NT2/D1 (cell line): ENCODE measurements at places on chromosomes 16 and 17.

DNA sequence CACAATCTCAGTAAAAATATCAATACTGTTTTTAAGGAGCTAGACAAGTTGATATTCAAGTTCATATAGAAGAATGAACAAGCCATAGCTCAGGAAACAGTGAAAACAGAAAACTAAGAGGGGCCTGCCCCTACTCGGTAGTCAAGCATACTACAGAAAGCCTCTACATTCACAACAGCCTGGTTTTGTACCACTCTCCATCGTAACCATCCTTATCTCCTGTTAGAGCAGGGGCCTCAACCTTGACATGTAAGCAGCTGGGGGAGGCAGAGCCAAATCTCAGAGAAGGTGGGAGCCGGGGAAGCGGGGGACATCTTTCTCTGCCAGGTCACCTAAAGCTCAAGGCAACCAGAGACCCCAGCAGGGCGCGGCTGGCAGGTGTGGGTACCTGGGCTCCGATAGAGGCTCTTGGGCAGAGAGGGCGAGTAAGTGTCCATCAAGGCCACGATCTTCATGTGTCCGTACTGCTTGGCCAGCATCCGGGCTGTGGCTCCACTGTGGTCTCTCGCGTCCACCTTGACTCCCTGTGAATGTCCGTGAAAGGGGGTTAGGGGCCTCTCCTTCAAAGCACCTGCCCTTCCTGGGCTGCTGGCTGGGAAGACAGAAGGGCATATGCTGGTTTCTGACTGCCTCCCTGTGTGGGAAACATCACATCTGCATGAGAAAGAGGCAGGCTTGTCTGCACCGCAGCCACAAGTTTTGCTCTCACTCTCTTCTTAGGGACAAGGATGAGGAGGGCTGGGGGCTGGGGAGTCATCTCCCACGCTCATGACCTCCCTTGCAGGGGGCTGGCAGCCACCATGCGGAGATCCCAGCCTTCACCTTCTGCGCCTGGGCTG is 20.2 kb downstream of the ANKS3 start:
- DNase-seq: peak; percentile 70

GRCh38 chr17:14779241-14779640 is 478.4 kb downstream of the HS3ST3B1 start:
- no peak for DNase-seq

DNA sequence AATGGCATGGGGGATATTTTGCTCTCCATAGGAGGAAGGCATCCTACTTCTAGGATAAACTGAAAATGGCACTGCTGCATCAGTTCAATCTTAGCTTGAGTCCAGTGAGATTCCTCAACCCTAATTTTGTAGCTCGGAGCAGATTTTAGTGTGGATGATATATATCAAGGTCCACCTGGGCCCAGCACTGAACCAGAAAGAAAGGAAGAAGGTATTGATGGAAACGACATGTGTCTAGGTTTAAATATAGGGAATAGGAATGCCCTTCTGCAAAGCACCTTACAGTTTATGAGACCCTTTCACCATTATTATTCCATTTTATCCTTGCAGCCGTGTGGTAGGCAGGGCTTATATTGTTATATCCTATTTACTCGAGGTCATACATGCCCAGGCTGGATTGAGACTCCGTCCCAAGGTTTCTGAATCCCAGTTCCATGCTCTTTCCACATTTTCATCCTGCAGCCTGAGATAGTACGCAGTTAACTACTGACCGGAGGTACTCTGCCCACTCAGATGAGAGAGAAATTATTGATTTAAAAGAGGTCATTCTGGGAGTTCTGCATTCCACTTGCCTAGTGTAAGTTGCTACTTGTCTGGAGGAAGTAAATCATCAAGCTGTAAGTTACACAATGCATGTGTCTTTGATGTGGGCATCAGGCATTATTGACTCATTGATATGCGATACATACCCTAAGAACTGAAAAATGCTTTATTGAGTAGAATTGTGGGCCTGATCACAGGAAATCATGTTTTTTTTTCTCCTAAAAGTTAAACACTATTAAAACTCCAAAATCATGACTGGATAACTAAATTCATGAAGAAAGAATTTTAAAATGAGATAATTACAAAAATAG is 10.1 kb downstream of the KRT39 start:
- DNase-seq: no peak

DNA sequence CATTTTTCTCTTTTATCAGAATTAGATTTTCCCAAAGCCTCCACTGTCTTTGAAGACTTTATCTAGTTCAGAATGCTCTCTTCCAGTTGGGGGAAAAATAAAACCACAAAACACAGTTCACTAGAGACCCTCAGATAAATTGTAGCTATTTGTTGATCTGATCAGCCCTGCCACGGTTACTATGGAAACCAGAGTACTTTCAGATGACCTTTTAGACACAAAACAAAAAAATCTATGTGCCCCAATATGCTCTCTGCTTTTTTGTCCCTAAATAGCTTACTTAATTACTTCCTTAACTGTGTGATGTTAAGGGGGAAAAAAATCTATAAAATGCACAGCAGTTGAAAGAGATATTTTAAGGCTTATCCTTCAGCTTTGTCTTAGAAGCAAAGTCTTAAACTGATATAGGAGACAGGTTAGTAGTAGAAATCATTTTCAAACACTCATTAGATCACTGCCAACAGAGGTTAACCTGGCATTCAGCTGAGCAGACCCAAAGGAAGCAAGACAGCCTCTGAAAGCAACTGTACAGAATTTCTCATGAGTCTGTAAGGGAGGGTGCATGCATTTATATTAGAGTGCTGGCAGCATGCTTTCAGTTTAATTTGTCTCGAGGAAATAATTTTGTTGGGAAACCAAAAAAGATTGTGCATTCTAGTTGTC is 129.9 kb upstream of the CACNG5 start:
- no peak for DNase-seq

GRCh38 chr17:7856011-7856810 is 1.1 kb downstream of the NAA38 start:
- no peak for DNase-seq

GRCh38 chr16:16982614-16983013 is 488.1 kb downstream of the XYLT1 start:
- DNase-seq: no peak

DNA sequence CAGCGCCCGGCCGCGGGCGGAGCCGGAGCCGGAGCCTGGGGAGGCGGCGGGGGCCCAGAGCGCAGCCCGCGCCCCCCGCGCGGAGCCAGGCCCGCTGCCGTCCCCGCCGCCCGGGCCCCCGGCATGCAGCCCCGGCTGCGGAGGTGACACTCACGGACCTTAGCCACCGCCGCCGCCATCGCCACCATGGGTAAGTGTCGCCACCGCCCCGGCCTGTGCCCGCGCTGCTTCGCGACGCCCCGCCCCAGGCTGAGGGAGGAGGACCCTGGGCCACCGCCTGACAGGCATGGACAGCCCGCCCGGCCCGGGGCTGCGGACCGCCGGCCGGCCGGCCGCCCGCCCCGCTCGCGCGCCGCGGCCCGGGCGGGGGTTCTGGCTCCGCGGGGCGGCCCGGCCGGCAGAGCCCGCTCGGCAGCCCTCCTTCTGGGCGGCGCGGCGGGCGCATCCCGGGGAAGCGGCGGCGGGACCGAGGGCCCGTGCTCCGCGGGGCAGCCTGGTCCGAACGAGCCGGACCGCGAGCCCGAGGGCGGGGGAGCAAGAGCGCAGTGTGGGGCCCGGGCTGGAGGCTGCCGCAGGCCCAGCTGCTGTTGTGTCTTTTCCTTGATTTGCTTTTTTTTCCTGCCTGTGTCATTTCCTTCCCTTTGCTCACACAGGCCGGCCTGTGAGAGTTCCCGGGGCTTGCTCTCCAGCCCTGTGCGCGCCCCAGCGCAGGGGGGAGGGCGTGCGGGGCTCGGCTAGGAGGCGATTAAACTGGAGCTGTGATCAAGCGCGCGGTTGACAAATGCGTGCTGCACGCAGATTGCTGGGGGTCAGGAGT is 565 bp downstream of the MAP3K3 start:
- DNase-seq: no peak

- no peak for DNase-seq
Observed at GRCh38 chr17:40139566-40140058, 725 bp upstream of the CASC3 start.

DNA sequence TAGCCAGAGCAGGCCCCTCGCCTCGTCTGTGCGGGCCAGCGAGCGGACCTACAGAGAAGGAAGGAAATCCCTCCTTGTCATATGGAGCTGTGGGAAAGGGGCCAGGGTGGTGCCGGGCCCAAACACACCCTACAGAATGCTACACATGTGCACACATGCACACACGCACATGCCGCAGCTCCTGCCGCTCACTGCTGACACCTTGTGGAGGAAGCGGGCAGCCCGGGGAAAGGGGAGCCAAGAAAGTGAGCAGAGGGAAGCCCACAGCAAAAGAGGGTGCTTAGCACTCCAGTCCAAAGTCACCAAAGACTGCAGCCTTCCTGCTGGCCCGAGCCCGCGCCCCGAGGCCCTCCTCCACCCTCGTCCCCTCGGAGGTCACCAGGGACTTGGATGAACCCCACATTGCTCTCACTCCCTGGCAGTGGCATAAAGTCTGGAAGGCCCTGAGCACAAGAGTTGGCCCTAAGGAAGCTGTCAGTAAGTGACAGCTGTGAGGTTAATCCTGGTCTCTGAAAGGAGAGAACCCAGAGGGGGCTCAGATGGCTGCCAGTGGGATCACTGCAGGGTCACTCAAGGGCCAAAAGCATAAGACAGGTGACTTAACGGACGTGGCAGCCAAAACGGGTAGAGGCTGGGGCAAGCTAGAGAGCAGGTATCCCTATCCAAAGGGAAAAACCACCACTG is 68.2 kb downstream of the MYO18A start:
- DNase-seq: peak; percentile 27
